ENCODE measurements at places on chromosomes 4 and X.

GRCh38 chr4:25783943-25784342 lies 78.8 kb downstream of the SEL1L3 start:
- no peak for DNase-seq

DNA sequence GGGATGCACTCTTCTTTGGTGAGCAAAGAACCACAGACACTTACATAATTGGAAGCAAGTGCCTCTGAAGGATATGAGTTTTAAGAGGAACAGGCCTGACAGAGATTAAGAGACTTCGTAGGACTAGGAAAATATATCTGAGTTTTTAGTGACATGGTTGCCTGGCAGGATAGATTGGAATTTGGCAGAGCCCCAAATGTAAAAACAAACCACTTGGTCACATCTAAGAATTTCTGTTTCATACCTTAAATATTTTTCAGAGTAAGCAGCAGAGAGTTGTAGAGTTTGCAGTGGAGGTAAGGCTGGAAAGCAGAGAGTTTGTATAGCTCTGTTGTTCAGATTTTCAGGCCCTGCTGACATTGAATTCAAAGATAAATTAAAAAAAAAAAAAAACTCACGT lies 150.1 kb upstream of the MAGEB2 start:
- no peak for DNase-seq

- no peak for DNase-seq
Observed at GRCh38 chr4:170068438-170069128, 21.2 kb downstream of the AADAT start.

GRCh38 chr4:40178672-40179071 lies 18.2 kb upstream of the RHOH start:
- no peak for DNase-seq

- DNase-seq = no peak
Observed at GRCh38 chr4:174575436-174575835, 53.1 kb upstream of the HPGD start.

- DNase-seq = no peak
Observed at GRCh38 chr4:168321006-168321405, 2.5 kb upstream of the DDX60 start.

DNA sequence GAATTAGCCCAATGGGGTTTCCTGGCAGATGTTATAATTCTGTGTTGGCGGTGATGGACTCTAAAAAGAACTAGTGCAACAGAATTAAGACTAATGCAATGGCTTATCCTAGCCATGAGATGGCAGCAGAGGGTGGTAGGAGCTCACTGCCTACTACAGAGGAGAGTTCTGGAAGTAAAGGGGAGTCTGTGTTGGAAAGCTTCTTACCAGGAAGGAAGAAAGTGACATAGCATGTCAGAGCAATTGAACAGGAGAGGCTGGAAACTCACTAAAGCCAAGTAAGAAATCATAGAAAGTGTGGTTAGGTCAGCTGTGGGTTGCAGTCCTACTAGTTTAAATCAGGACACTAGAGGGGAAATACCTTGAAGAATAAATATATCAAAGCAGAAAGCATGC lies 6.3 kb upstream of the TRPC5OS start:
- DNase-seq = peak; percentile 18

GRCh38 chrX:73401591-73402266 lies 45.1 kb upstream of the CDX4 start:
- DNase-seq = no peak

DNA sequence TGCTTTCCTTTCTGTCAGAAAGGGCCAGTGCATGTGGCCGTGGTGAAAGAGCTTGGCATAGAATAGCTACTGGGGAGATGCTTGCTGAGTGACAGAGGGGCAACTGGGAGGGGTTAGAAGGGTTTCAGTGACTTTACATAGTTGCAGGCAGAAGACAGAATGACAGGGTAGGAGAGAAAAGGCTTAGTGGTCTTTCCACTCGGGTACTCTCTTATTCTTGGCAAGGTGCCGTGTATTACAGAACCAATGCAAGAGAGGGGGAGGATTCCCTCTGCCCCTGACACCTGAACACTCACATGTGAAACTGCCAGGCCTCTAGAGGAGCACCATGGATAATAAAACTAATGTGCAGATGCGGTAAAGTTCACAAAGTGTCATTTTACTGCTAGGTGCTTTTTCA lies 228.2 kb downstream of the MGST2 start:
- DNase-seq = no peak

GRCh38 chrX:45566456-45566855 lies 365.8 kb upstream of the DIPK2B start:
- no peak for DNase-seq

DNA sequence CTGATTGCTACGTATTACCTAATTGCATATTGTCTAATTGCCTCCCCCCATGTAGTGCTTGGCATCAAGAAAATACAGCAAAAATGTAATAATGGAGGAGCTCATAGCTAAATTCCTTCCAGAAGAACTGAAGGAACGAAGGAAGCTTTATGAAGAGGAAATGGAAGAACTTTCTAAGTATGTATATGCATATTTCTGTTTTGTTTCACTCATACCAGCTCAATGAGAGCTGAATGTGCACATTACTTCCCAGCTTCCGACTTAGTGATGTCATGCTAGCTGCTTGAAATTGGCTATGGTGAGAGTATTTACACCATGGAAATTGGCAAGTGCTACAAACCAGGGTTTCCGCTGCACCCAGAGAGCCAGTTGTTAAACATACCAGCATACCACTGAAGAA lies 34.7 kb downstream of the LONRF3 start:
- DNase-seq = no peak

- DNase-seq = no peak
Observed at GRCh38 chrX:132758759-132759158, 199.7 kb downstream of the HS6ST2 start.

DNA sequence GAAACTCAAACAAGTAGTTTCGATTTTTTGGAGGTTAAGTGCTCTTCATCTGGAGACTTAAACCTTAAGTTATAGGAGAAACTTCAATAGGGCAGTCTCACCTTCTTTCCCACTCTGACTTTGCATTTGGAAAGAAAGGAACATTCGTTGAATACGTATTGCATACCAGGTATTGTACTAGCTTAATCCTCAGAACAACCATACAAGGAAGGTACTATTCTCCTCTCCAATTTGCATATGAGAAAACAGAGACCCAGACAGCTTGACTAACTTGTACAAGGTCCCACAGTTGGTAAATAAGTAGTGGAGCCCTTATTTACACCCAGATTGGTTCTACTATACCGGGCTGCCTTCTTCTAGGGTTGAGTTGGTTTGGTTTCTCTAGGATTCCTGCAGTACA lies 32.6 kb downstream of the AMOT start:
- no peak for DNase-seq

DNA sequence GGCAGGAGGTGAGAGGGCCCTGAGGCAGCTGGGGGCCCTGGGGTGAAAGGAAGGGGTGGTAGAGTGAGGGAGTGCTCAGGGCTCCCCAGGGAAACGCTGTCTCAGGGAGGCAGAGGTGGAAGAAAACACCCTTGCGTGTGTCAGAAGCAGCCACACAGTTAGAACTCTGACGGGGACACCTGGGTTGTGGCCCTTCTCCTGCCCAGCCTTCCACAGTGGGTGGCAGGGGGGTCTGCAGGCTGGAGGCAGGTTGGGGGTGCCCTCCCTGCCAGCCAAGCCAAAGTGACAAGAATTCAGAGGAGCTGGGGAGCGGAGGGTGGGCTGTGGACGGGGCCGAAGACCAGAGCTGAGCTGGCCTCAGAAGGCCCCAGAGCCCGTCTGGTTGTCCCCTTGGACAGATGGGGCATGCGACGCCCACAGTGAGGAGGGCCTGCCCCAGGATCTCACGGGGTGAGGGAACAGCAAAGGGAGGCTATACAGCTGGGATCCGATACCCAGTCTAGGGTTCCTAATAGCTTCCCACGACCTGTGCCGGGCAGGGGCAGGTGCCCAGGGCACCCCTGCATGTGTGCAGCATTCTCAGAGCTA lies 105.2 kb upstream of the ADRA2C start:
- no peak for DNase-seq

DNA sequence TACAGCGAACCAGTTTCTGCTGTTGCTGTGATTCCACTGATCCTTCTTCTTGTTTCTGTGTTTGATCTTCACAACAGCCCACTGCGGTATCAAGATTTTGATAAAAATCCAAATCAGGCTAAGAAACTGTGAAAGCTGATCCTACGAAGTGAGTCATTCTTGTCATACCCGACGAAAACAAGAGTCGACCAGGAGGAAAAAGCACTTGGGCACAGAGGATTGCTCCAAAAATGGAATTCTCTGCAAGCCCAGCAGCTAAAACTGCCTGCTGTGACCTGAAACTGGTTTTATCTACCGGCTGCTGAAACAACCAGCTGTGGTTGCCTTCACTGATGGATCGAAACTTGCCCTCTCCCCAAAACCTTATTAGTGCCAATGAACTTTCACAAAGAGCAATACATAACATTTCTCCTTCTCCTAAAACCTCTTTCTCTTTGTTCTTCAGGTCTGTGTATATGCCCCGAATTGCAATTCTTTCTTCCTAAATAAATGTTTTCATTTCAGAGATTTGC lies 607.0 kb upstream of the PRKX start:
- no peak for DNase-seq

- no peak for DNase-seq
Observed at GRCh38 chrX:24877288-24877664, 138.5 kb downstream of the ARX start.

DNA sequence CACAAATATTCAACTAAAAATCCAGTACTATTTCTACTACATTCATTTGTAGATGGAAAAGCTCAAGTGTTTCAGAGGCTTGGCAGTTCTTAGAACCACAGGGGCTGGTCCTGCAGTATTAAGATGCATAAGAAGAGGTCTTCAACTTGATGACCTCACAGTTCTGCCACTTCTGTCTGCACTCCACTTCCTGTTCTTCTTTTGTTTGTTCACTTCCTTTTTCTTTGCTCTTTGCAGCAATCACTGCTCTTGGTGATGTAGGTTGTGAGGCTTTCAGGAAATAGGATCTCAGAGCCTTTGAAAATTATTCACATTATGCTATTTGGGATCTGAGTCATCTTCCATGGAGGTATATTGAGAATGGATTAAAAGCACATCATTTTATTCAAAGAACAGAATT lies 602.0 kb upstream of the CPEB2 start:
- no peak for DNase-seq

GRCh38 chr4:153112041-153112441 lies 92.2 kb upstream of the TRIM2 start:
- no peak for DNase-seq

DNA sequence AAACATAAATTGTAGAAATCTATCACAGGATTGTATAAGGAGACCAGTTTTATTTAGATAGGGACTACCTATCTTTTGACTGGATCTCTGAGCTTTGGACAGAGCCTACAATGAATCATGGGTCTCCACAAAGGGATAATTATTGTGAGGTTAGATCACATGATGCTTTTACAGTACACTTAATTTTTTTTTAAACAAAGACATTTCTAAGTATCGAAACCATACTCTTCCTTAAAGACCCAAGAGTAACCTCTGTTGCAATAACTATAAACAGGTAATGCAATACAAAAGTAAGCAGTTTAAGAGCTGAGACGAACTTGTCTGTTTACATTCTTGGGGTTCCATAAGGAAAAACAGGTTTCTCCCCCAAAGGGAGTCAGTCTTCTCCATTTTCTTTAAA lies 64.3 kb upstream of the GABRE start:
- no peak for DNase-seq

- DNase-seq = no peak
Observed at GRCh38 chr4:8537041-8537461, 43.1 kb upstream of the GPR78 start.

- DNase-seq = no peak
Observed at GRCh38 chrX:124665621-124666400, 319.4 kb downstream of the SH2D1A start.

GRCh38 chr4:132737344-132737743 lies 411.8 kb upstream of the PCDH10 start:
- DNase-seq = no peak

DNA sequence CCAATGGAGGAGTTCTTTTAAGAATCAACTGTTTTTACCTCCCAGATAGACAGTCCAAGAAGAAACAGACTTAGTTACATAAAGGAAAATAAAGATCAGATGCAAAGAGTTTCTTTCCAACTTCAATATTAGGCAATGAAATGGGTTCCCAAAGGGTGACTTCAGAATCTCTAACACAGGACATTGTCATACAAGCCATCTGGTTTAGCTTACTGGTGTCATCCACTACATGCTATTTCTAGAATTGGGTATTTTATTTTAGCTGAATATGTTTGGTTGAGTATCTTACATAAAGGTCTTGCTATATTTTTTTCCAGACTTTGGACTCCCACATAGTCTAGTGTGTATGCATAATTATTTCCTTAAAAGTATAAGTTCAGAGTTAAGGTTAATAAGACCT lies 162.1 kb upstream of the SLC7A11 start:
- DNase-seq = no peak

- no peak for DNase-seq
Observed at GRCh38 chr4:27007507-27007906, 146.9 kb downstream of the STIM2 start.

- DNase-seq = no peak
Observed at GRCh38 chrX:24682739-24683432, 10.8 kb upstream of the POLA1 start.

GRCh38 chr4:30696191-30696590 lies 24.0 kb upstream of the PCDH7 start:
- no peak for DNase-seq

DNA sequence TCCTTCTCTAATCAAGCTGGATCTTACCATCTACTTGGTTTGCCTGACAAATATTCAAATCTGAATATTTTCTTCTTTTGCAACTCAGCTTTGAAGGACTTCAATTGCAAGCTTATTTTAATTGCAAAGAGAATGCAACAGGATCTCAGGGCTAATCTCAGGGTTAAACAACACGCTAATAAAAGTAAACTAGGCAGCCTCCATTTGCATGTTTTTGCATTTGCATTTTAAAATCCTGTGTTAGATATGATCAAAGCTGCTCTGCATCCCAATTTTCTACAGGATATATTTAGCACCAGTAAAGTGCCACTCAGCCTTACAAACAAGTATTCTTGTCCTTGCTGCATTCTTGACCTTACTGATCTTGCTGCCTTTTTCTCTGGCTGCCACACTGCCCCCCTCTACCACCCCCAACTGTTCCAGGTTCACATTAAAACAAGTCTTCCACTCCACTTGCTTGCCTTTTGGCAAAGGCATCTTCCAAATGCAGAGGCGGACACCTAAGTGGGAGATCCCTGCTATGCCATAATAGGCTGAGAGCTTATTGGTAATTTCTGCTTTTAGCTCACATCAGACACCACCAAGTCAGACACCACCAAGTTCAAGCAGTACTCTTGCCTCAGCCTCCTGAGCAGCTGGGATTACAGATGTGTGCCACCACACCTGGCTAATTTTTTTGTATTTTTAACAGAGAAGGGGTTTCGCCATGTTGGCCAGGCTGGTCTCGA lies 48.1 kb downstream of the GPRIN3 start:
- no peak for DNase-seq

Data from SK-N-MC (cell line).